ENCODE measurements at places on chromosomes 7 and 10. TPM values are rescaled to one million over a fixed set of nuclear protein-coding genes. Genes with fewer than 3 reads are reported as not detected.

DNA sequence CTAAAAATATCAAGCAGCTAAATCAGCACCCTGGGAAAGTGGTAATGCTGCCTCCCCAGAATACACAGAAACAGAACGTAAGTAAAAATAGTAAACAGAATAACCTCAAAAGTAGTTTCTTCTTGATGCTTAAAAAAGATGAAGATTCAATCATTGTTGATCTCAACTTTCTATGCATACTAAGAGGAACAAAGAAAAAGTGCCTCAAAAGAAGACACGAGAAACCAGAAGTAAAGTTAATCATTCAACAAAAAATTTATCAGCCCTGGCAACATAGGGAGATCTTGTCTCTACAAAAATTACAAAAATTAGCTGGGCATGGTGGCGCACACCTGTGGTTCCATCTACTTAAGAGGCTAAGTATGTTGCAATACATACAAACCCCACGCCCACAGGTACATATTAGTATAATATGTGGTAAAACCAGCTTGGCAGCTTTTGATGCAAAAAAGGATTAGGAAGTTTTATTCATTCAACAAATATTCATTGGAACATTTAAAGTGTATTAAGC lies 153.7 kb downstream of the NRBF2 start:
- DNase-seq = no peak

Gene TMEM270
- not detected for polyA plus RNA-seq

DNA sequence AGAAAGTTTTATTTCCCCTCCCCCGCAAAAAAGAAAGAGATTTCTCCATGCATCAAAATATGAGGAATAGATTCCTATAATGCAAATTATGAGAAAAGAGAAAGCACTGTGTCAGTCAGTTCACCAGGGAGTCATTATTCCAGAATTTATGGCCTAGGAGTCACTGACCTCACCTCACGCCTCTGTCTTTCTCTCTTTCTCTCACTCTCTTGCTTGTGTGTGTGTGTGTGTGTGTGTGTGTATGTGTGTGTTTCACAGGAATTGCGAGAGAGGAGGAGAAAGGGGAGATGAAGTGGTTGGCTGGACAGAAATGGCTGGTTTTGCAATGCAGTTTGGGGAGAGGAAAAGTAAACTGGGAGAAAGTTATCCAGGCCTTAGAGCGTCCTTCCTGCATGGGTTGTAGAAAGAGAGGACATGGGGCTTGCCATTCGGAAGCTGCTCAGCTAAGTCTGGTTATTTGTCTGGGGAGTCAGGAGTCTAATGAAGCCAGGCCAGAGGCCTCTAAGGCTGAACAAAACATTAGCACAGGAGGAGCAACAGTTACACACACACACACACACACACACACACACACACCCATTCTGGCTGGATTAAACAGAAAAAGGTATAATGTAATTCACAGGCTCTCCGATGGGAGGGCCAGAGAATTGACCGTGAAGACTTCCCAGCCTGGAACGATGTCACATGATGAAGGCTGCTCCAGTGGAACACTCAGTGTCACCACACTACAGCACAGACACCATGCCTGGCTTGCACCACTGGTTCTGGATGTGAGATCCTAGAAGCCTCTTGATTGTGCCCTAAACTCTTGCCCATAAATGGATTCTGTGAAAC lies 12.8 kb upstream of the FFAR4 start:
- DNase-seq = no peak

DNA sequence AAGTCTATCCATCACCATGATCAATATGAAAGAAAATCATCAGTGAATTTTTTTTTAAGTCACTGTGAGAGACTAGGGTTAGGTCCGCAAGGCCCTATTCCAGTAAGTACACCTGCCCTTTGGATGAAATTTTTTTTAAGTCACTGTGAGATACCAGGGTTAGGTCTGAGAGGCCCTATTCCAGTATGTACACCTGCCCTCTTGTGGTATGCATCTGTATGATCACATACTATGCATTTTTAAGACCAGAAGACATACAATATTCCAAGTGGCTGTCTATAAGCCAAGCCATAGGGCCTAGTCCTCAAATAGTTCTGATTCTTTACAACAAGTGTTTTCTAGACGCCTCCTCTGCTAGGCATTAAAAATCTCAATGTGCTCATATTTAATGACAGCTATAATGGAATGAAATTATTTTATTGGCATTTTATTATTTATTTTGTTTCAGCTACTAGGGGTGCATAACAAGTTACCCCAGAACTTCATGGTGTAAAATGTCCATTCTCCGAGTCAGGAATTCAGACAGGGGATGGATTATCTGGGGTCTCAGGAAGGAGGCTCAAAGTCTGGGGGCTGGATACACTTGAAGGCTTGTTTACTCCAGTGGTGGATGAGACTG lies 53.1 kb downstream of the TEX36 start:
- no peak for DNase-seq

DNA sequence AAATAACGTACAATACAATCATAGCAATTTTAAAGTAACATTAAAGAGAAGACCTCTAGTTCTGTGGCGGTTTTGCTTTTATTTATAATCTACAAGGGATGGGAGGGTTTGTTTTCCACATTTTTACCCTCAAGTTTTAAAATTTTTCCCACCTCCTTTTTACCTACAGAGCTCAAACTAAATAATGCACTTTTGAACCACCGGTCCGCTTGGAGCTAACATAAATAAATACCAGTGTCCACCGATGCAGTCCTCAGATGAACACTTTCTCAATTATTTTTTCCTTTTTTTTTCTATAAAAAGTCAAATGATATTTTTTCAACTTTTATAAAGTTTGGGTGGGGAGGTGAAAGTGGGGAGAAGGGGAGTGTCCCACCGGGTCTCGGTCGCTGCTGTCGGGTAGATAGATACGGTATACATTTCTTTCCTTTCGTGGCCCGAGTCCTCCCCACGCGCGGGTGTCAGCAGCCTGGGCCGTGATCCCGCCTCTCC lies 3.3 kb downstream of the ZNF503 start:
- DNase-seq = peak; percentile 30

- peak; percentile 13 for DNase-seq
Measured at GRCh38 chr7:141460781-141461715, 90.2 kb upstream of the AGK start.

- no peak for DNase-seq
Measured at GRCh38 chr10:24908793-24909423, 43.5 kb downstream of the PRTFDC1 start.

DNA sequence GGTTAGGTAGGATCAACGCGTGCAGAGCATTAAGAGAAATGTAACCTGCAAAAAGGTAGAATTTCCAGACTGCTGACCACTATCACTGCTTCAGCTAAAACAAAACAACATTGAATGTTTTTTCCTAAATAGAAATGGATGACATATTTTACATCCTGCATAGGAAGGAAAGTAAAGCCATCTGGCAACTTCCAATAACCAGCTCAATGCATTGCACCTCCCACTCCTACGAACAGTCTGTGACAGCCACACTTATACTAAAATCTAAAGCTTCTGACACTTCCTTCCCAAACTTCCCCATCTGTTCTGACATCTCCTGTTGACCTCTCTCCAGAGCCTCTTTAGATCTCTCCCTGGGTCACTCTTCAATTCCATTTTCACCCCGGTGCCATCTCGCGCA lies 47.1 kb downstream of the NRCAM start:
- no peak for DNase-seq

Gene MSMB
- not detected for polyA plus RNA-seq

- DNase-seq = no peak
Measured at GRCh38 chr7:15998617-15999016, 312.1 kb upstream of the MEOX2 start.

Gene UNCX
- polyA plus RNA-seq = not detected

DNA sequence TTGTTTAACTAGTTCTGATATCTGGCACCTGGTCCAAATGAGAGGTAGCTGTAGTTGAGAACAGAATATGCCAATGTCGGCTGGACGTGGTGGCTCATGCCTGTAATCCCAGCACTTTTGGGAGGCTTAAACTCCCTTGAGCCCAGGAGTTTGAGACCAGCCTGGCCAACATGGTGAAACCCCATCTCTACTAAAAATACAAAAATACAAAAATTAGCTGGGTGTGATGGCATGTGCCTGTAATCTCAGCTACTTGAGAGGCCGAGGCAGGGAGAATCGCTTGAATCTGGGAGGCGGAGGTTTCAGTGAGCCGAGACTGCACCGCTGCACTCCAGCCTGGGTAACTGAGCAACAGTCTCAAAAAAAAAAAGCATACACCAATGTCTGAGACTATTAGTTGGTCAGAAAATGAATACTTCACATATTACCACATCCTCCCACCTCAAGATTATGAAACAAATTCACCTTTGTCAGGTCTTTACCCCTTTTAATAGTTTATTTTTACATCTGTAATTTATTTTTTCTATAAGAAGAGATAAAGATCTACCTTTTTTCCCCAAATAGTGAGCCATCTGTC lies 38.8 kb downstream of the EPC1 start:
- DNase-seq = no peak

DNA sequence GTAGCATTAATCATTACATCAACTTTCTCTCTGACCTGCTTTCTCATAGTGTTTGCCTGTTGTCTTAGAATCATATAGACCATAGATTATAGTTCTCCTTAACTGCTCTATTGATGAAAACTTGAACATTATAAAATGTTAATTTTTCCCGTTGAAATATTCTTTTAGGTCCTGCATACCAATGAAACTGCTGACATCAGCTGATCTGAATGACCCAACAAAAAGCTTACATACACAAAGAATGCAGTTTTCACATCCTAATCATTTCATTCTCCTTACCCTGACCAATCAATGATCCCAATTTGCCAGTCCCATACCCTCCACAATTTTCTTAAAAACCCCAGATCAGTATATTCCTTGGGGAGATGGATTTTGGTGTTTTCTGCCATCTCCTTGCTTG lies 302.9 kb upstream of the MBL2 start:
- DNase-seq = no peak

DNA sequence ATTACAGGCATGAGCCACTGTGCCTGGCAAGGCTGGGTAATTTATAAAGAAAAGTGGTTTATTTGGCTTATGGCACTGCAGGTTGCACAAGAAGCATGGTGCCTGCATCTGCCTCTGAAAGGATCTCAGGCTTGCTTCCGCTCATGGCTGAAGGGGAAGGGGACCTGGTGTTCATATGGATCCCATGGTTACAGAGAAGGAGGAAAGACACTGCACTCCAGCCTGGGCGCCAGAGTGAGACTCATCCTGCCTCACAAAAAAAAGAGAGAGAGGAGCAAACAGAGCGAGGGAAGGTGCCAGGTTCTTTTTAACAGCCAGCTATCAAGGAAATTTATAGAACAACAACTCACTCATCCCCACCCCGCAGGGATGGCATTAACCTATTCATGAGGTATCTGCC lies 36.2 kb downstream of the HIP1 start:
- no peak for DNase-seq

DNA sequence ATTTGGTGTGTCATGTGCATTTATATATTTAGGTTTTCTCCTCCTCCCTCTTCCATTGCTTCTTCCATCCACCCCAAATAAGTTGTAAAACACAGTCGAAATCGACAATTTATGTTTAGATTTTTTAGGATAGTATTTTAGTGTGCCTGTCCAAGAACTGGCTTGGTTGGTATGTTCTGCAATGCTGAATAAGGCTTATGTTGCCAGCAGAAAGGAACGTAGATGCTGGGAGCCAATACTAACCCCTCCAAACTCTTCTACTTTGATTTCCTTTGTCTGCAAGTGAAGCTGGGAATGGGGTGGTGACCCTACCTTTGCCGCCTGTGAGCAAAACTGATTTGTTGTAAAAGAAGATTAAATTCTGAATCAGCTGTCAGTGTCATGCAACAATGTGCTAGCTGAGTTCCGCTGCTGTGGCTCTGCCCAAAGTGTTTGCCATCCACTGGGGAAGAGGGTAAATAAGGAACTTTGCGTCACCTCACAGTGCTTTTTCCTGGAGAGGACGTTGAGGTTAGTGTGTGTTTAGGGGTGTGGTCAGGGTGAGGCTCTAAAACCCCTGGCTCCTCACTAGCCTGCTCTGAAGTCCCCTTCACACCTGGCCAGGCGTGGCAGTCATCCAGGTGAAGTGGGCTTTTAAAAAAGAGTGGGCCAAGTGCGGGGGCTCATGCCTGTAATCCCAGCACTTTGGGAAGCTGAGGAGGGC lies 44.4 kb downstream of the TACC2 start:
- no peak for DNase-seq

DNA sequence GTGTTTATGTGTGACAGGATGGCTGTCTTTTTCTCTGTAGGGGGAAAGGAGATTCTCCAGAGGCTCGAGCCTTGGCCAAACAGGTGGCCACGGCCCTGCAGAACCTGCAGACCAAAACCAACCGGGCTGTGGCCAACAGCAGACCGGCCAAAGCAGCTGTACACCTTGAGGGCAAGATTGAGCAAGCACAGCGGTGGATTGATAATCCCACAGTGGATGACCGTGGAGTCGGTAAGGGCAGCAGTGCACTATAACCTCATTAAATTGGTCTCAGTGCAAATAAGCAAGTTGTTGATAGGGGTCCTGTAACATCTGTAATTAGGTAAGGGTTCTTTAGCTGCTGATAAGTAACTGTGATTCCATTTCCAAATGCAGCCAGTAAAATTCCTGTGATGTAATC lies 56.4 kb downstream of the AP3M1 start:
- no peak for DNase-seq

GRCh38 chr10:29881336-29881771 lies 178.0 kb downstream of the JCAD start:
- DNase-seq = no peak

DNA sequence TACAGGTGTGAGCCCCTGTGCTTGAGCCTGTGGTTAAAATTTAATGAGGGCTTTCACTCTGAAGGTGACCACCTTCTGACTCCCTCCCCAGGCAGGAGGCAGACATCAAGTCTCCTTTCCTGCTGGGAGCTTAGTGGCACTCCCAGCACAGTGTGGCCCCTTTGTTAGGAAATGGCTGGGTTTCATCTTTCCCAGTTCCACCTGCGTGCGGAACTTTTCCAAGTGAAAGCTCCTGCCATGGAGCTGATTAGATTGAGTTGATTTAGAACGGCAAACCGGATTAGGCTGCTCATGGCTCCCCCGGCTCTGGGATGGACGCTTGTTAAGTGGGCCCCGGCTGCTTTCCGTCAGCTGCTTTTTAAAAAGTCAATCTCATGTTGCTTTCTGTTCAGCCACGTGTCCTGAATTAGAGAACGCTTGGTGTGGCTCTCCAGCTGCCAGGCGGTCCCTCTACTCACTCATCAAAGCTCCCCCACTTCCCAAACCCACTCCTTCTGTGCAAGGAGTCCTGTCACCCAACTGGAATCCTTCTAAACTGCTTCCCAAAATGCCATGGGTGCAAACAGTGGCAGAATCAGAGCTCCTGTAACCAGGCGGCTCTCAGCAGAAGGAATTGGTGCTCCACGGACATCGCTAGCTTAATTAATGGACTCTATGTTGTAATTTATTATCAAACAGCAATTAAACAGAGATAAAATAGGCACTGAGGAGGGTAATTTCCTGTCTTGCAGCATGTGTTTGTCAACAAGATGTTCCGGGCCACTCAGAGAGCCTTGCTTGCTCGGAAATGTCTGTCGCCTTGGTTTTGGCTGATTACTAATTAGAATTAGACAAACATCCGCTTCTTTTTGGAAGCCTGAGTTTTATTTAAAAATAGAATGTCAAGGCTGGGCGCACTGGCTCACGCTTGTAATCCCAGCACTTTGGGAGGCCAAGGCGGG lies 551.2 kb downstream of the GALNT17 start:
- DNase-seq = peak; percentile 22

Gene RNF32
- polyA plus RNA-seq = 1.8 TPM

- no peak for DNase-seq
Measured at GRCh38 chr7:141218941-141219340, 145.1 kb downstream of the TMEM178B start.

GRCh38 chr10:131654471-131655087 lies 246.2 kb upstream of the PPP2R2D start:
- no peak for DNase-seq

Gene C10orf90
- 0.49 TPM for polyA plus RNA-seq

GRCh38 chr7:75944507-75944906 lies 29.6 kb downstream of the POR start:
- DNase-seq = no peak

- DNase-seq = no peak
Measured at GRCh38 chr7:92847305-92847704, 10.9 kb upstream of the CDK6 start.

Measured in hindlimb muscle (tissue), 1 donor.